Endodermal cell (in vitro differentiated cells): ENCODE measurements at places on chromosomes 1 and 21. TPM values are rescaled to one million over a fixed set of nuclear protein-coding genes. Genes with fewer than 3 reads are reported as not detected.

DNA sequence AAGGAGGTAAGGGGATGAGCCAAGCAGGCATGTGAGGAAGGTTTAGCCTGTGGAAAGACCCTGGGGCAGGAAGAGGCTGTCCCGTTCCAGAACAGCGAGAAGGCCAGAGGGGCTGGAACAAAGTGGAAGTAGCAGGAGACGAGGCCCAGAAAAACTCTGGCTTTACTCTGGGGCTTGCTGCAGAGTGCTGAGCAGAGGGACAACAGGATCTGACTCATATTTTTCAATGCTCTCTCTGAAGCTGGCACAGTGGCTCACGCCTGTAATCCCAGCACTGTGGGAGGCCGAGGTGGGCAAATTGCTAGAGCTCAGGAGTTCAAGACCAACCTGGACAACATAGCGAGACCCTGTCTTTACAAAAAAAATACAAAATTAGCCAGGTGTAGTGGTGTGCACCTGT lies 52.4 kb upstream of the PAX7 start:
- no peak overlapping the region for H3K4me3 ChIP-seq
- peaks cover 8% of the 10 kb centered on the region for H3K27me3 ChIP-seq
- no peaks in the 10 kb centered on the region for H3K36me3 ChIP-seq
- H3K27ac ChIP-seq: no peak overlapping the region
- no peaks in the 10 kb centered on the region for H3K4me1 ChIP-seq

DNA sequence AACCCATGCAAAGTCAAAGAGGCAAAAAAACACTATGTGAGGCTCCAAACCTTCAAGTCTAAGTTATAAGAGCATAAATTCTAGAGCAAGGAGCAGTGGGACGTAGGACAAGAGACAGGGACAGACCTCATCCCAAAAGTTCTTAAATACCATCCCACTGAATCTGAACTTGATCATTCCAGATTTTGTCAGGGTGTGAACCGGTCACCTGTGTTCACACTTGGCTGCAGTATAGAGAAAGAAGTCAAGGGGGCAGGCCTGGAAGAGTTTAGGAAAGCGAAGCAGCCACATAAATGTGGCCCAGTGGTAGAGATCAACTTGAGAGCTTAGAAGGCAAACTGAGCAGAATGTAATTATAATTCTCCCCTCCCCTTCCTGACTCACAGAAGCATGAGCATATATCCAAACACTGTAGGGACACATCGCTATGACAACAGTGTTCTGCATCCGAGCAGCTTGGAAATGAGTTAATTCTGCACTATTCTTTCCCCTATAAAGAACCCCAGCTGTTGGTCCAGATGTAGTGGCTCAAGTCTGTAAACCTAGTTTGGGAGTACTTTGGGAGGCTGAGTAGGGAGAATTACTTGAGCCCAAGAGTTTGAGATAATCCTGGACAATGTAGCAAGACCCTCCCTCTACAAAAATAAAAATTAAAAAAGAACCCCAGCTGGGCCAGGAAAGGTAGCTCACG lies 2.7 kb downstream of the AKR7A2 start:
- no peaks in the 10 kb centered on the region for H3K27me3 ChIP-seq
- H3K4me3 ChIP-seq: no peak overlapping the region
- peaks cover 43% of the 10 kb centered on the region for H3K36me3 ChIP-seq
- no peak overlapping the region for H3K27ac ChIP-seq
- no peak for DNase-seq

DNA sequence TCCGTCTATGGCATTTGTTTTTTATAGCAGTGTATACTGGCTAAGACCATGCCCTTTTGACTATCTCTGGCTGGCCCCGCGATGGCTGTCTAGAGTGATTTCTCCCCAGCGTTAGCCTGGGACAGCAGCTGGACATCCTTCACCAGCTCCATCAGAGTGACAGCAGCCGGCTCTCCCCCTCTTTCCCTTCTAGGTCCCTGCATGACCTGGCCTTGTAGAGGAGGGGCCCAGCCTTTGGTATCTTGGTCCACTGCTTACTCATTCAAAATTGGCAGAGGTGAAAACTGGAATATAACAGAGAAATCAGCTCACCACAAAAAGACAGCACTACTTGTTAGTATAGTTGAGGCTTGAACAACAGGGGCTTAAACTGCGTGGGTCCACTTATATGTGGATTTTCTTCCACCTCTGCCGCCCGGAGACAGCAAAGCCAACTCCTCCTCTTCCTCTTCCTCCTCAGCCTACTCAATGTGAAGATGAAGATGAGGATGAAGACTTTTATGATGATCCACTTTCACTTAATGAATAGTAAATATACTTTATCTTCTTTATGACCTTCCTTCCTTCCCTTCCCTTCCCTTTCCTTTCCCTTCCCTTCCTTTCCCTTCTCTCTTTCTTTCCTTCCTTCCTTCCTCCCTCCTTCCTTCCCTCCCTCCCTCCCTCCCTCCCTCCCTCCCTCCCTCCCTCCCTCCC lies 29.4 kb upstream of the B3GALNT2 start:
- no peak for DNase-seq
- H3K27me3 ChIP-seq: no peaks in the 10 kb centered on the region
- no peaks in the 10 kb centered on the region for H3K4me1 ChIP-seq
- no peak overlapping the region for H3K27ac ChIP-seq
- no peak overlapping the region for H3K4me3 ChIP-seq

DNA sequence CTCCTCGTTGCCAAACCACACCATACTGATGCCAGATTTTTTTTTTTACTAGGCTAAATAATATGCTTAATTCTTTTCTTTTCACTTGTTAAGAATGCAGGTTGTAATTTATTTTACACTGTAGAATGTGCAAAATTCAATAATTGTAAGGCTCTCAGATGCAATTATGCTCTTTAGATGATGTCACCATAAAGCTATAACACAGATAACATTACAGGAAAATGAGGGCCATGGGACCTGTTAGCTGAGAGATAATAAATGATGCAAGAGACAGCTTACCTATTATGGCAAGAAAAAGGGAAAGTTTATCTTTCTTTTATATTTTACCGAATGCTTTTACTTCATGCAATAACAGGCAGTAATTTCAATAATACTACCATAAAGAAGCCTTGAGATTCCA lies 35.4 kb downstream of the CHRM3 start:
- DNase-seq: no peak
- no peaks in the 10 kb centered on the region for H3K4me1 ChIP-seq
- no peaks in the 10 kb centered on the region for H3K36me3 ChIP-seq

DNA sequence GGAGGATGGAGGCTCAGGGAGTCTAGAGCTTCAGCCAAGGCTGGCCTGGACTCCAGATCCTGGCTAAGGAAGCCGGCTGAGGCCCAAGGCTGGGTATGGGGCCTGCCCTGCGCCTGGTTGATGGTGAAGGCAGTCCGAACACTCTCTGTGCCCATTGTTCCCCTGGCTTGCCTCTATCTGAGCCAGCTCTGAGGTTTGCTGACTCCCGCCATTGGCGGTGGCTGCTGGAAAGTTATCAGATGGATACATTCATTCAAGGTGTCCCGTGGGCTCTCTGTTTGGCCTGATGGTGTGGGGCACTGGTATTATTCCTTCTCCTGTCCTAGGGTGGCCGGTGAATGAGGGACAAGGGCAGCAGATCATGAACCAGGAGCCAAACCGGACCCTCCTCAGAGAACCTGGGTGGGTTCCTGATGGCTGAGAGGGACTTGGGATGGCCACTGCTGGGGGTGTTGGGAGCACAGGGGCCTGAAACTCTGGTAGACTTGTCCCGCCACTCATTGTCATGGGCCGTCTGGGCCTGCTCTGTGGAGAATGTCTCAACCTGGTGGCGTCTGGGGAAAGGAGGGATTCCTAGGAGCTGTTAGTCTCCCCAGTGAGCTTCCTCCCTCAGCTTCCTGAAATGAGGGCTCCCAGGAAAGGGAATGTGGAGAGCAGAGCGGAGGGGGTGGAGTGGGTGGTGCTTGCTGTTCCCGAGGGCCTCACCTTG lies 22.2 kb downstream of the SLC26A9 start:
- no peaks in the 10 kb centered on the region for H3K36me3 ChIP-seq
- H3K27me3 ChIP-seq: no peaks in the 10 kb centered on the region
- H3K27ac ChIP-seq: no peak overlapping the region
- peak; percentile 35 for DNase-seq
- no peak overlapping the region for H3K4me3 ChIP-seq

- H3K36me3 ChIP-seq: no peaks in the 10 kb centered on the region
- H3K27ac ChIP-seq: no peak overlapping the region
- peak; percentile 24 for DNase-seq
These were observed 58.9 kb upstream of the NEK2 start for GRCh38 chr1:211734359-211734758.

DNA sequence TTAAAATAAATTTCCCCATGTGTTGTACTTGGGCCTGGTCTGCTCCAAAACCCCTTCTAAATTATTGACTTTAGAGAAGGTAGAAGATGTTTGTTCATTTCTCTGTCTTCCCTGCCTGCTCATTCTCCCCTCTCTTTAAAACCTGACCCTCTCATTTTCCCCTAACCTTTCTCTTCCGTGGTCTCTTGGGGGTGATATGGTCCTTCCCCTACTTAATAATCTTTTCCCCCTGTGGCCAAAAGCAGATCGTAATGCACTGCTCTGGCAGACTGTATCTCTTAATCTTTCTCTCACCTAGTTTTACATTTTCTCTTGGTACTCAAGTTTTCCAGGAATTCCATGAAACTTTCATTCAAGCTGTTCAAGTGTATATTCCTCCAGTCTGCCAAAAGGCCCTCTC lies 301.7 kb downstream of the TTLL7 start:
- H3K27me3 ChIP-seq: peaks cover 59% of the 10 kb centered on the region
- no peak overlapping the region for H3K27ac ChIP-seq
- H3K36me3 ChIP-seq: no peaks in the 10 kb centered on the region
- no peak for DNase-seq

DNA sequence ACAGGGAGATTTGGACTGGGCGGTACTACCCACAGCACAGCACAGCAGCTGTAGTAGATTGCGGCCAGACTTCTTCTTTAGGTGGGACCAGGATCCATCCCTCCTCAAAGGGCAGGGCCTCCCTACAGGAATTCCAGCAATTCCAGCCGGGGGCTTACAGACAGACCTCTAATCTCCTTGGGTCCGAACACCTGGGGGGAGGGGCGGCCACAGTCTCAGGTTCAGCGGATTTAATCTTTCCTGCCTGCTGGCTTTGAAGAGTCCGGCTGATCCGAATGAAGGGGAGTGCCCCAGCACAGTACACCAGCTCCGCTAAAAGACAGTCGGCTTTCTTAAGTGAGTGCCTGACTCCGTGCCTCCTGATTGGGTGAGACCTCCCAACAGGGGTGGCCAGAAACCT lies 1708.5 kb downstream of the BRINP3 start:
- no peaks in the 10 kb centered on the region for H3K36me3 ChIP-seq
- no peaks in the 10 kb centered on the region for H3K27me3 ChIP-seq
- H3K27ac ChIP-seq: no peak overlapping the region
- H3K4me3 ChIP-seq: peak overlapping the region; percentile 43
- peak; percentile 70 for DNase-seq

- H3K36me3 ChIP-seq: no peaks in the 10 kb centered on the region
- peaks cover 16% of the 10 kb centered on the region for H3K27me3 ChIP-seq
These were observed 1.3 kb upstream of the HES4 start for GRCh38 chr1:1001057-1001783.

- H3K27ac ChIP-seq: no peak overlapping the region
- H3K27me3 ChIP-seq: peaks cover 17% of the 10 kb centered on the region
- DNase-seq: no peak
- H3K36me3 ChIP-seq: no peaks in the 10 kb centered on the region
- peaks cover 2% of the 10 kb centered on the region for H3K4me1 ChIP-seq
These were observed 3.6 kb upstream of the SCMH1 start for GRCh38 chr1:41245659-41246058.

Gene TSPAN2
- total RNA-seq: 8.9 to 12.2 TPM (median 10.7 TPM) in 3 replicates

Gene HMGCS2
- total RNA-seq: not detected in 3 replicates
